ENCODE measurements at places on chromosomes 5 and 9. TPM values are rescaled to one million over a fixed set of nuclear protein-coding genes. Genes with fewer than 3 reads are reported as not detected.

Gene RMRP
- 33,640 TPM for total RNA-seq

Gene CAMSAP1
- 17.3 TPM for total RNA-seq

Gene C8G
- 0.13 TPM for total RNA-seq

Gene OLFML2A
- total RNA-seq: 0.13 TPM

Gene PCDHA6
- 0.26 TPM for total RNA-seq

Measured in aortic smooth muscle cell (primary cell).